ENCODE measurements at places on chromosomes 6 and 20. TPM values are rescaled to one million over a fixed set of nuclear protein-coding genes. Genes with fewer than 3 reads are reported as not detected.

Gene SSTR4
- total RNA-seq: not detected

Gene TMEM239
- not detected for total RNA-seq

Gene SRSF12
- total RNA-seq: not detected

Gene RAD21L1
- total RNA-seq: not detected

Gene CD93
- total RNA-seq: 215 TPM

All from vein endothelial cell (primary cell).